ENCODE measurements at places on chromosomes 6 and 20. TPM values are rescaled to one million over a fixed set of nuclear protein-coding genes. Genes with fewer than 3 reads are reported as not detected.

The FOXF2 gene
- total RNA-seq = 2.4 TPM

The EYA2 gene
- 6.6 TPM for total RNA-seq

The BFSP1 gene
- total RNA-seq = 1.5 TPM

The TSPYL1 gene
- total RNA-seq = 69.4 TPM

The ERVFRD-1 gene
- total RNA-seq = not detected

The MMP24 gene
- 50.1 TPM for total RNA-seq

The MUC22 gene
- total RNA-seq = not detected

The OPRL1 gene
- 9.5 TPM for total RNA-seq

The MED23 gene
- total RNA-seq = 61.7 TPM

The SGK2 gene
- 2.3 TPM for total RNA-seq

The HLA-DQB1 gene
- total RNA-seq = not detected

The SRMS gene
- total RNA-seq = not detected

The PNPLA1 gene
- not detected for total RNA-seq

The FOXA2 gene
- not detected for total RNA-seq

The CD93 gene
- 15.9 TPM for total RNA-seq

The ELOVL5 gene
- 50.4 TPM for total RNA-seq

The RAB44 gene
- total RNA-seq = not detected

The DLK2 gene
- total RNA-seq = 6.2 TPM

The LY6G5C gene
- total RNA-seq = 3.4 TPM

The COL9A3 gene
- 3.8 TPM for total RNA-seq

The DACT2 gene
- total RNA-seq = 1.1 TPM

The FILIP1 gene
- total RNA-seq = 1.5 TPM

The MCCD1 gene
- not detected for total RNA-seq
